Activated naive CD4-positive, alpha-beta T cell treated with Interleukin-2 at 50 U/mL for 16 hours (primary cell): ENCODE measurements at places on chromosomes 1 and 21.

DNA sequence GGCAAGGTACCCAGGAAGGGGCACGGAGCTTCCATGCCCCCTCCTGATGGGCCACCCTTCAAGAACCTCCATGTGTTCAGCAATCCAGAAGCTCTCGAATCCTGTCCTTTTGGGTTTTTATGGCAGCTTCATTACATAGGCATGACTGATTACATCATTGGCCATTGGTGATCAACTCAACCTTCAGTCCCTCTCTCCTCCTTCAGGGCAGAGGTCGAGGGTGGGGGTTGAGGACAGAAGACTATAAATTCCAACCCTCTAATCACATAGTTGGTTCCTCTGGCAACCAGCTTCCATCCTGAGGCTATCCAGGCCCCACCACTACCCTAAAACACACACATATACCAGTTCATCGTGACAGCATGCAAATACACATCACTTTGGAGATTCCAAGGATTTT, 135.7 kb downstream of the ZNF281 start:
- DNase-seq = no peak

- DNase-seq = no peak
Observed at GRCh38 chr1:3570066-3570986, 41.0 kb downstream of the MEGF6 start.

DNA sequence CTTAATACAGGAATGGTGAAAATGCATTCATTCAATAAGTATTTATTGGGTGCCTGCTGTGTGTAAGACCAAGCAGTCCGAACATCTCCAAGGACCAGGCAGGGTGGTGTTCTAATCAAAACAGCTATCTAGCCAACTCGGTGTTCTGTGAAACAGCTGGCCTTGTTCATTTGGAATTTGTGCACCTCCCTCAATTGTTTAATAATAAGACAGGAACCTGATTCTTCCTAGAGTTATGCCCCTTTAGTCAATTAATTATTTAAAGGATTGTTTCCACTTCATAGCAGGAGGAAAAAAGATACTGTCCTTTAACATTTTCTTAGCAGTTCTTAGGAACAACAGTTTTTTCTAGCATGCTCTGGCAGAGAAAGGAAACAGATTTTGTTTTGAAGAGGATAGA, 30.4 kb downstream of the S100A10 start:
- DNase-seq = no peak

DNA sequence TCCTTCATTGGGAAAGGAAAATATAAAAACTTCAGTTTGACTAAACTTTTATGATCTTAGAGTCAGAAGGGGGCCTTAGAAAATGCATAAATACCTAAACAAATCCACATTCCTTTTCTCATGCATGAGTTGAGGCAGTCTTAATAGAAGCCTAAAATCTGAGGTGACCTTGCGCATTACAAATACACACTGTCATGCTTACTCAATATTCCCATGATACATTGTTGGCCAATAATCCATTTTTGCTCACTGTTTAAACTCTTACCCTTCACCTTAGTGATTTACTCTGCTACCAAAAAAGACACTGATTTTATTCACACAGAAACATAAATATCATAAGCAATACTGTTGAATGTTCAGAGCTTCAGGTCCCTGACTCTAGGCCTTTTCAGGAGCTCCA, 19.1 kb upstream of the TMCO1 start:
- DNase-seq = no peak

DNA sequence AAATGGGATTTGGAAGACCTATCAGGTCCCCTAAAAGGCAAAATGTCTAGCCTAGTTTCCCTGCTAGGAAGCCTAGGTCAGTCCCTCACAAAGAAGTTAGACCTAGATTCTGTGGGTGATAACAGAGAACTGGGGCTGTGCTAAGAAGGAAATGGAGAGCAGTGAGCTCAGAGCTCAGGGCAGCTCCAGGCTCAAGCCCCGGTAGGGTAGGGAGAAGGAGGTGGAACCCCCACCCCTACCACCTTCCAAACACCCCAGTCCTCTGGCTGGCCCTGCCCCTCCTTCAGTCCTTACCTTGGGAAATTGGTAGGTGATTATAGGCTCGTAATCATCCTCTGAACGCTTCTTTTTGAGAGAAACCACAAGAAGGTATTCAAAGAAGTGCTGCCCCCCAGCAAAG, 1.1 kb downstream of the DENND2D start:
- no peak for DNase-seq

GRCh38 chr21:25062061-25062460, 545.2 kb downstream of the MRPL39 start:
- DNase-seq = no peak

DNA sequence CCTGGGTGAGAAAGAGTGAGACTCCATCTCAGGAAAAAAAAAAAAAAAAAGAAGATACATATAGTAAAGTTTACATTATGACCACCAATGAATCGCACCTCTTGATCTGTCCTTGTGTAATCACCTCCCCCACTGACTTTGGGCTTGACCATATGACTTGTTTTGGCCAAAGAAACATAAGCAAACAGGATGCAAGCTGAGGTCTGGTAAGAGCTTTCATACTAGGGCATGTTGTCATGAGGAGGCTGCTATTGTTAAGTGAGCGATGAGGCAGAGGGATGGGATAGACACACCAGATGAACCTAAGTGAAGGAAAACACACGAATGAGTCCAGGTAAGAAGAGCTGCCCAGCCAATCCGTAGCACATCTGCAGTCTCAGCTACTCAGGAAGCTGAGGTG, 10.7 kb downstream of the ENAH start:
- no peak for DNase-seq

GRCh38 chr1:93573940-93574469, 107.6 kb downstream of the BCAR3 start:
- no peak for DNase-seq

- no peak for DNase-seq
Observed at GRCh38 chr1:37944816-37945215, 2.0 kb downstream of the INPP5B start.

- no peak for DNase-seq
Observed at GRCh38 chr1:163656095-163656759, 334.5 kb downstream of the NUF2 start.

DNA sequence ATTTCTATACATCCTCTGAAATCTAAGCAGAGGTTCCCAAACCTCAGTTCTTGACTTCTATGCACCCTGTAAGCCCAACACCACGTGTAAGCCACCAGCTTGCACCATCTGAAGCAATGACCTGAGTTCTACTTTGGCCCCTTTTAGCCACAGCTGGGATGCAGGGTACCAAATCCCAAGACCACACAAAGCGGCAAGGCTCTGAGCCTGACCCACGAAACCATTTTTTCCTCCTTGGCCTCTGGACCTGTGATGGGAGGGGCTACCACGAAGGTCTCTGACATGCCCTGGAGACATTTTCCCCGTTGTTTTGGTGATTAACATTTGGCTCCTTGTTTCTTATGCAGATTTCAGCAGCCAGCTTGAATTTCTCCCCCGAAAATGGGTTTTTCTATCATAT, 38.8 kb downstream of the STXBP3 start:
- DNase-seq = no peak

DNA sequence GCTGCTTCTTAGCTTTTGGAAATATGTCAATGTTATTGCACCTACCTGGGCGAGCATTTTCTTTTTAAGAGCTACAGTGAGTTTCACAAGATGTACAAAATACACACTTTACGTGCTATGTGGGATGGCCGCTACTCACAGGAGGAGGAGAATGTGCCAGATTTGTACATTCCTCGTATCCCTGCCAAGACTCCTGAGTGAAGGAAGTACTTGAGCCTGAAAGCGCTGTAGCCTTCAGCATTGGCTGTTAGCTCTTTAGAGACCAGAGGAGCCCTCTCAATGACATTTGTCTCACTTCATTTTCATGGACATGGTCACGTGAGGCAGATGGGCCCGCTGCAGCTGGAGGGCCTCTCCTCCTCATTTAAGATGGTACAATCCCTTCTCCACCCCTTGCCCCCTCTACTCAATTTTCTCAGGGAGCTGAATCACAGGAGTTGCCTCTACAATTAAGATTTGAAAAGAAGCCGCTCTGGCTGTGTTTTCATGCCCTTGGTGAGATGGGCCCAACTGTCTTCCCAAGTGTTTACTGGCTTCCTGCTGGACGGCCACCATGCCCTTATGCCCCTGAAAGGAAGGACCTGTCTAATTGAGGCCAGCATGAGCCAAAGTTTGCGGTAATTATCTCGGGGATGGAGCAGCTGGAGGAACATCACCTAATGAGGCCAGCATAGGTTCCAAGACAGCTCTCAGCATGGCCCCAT, 442.6 kb downstream of the PRDM2 start:
- DNase-seq = no peak

GRCh38 chr1:203287109-203287893, 18.0 kb upstream of the BTG2 start:
- DNase-seq = peak; percentile 75

- DNase-seq = no peak
Observed at GRCh38 chr1:31214316-31215064, 25.2 kb downstream of the NKAIN1 start.

DNA sequence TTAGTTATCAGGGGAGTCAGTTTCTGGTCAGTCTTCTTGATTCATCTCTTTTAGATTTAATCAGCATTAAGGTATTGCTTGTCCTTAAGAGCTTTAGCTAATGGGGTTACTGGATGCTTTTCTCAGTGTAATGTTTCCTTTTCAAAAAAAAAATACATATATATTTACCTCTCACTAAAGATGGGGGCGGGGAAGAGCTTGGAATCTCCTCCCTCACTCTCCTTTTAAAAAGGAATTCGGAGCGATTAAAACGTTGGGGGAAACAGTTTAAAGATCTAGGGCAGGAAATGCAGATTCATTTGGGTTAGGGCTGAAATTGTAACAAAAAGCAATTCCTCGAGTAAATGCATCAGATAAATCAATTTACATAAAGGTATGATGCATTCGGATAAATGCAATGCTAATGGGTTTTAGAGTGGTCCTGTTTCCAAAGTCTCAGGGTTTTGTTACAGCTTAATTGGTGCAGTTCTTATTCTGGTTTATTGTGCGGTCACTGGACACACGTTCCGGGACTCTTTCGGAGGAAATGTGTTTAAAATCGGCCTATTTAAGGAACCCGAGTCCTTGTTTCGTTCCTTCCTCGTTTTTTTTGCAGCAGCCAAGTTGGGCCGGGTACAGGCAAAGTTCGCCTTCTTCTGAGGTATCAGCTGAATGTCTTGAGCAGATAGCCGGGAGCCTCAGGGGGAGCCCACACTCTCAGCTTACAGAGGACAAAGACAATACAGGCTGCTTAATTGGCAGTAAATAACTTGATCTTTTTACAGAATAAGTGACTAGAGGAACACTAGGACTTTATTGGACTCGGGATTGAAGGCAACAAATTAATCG, 1.6 kb downstream of the LMO4 start:
- no peak for DNase-seq

DNA sequence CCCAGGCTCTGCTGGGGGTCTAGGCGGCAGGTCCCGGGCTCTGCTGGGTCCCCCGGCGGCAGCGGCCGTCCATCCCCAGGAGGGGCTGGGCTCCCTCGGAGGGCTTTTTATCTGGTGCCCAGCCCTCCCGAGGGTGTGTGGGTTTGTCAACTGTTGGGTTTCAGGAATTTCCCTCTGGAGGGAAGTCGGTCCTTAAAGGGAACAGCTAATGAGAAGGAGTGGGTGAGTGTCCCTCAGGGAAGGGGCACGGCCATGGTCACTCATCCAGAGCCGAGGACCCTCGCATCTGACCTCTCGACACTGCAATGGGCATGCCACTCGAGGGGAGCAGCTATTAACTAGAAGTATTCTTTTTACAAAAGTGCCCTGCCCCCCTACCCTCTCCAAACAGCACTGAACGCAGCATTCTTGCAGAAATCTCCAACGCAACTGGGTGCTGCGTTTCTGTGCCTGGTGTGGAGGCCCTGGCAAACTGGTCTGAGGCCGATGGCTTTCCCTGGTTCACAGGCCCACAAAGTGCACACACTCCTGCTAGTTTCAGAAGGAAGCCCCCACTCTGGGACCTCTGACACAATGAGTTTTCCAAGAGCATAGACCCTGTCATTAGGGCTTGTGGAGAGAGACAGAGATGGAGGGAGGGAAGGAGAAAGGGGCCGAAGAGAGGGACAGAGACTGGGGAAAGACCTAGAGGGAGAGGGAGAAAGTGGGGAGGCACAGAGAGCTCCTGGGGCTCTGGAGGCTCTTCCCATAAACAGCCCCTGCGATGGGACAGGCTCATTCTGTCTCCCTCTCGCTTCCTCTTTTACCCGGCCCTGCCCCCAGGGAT, 1.0 kb upstream of the TSPEAR start:
- DNase-seq = no peak

DNA sequence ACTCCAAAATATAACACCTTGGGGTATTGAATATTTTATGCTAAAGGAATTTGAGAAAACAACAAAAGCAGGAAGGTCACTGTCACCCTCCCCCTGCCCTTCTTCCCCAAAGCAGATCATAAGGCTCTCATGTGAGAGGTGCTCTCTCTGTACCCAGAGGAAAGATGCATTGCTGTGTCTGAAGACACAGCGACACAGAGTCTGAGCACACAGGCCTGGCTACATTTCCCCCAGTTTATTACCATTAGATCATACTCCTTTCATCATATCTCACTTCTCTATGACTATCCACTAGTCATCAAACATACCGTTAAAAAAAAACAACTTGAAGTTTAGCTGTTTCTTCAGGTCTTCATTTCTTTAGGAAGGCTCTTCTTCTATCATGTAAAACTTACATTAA, 127.1 kb downstream of the PPIAL4G start:
- DNase-seq = no peak

GRCh38 chr1:39102537-39103327, 76.6 kb downstream of the NDUFS5 start:
- peak; percentile 14 for DNase-seq

- no peak for DNase-seq
Observed at GRCh38 chr1:30248373-30248772, 475.0 kb downstream of the MATN1 start.

- no peak for DNase-seq
Observed at GRCh38 chr21:14557413-14557812, 11.3 kb upstream of the SAMSN1 start.

DNA sequence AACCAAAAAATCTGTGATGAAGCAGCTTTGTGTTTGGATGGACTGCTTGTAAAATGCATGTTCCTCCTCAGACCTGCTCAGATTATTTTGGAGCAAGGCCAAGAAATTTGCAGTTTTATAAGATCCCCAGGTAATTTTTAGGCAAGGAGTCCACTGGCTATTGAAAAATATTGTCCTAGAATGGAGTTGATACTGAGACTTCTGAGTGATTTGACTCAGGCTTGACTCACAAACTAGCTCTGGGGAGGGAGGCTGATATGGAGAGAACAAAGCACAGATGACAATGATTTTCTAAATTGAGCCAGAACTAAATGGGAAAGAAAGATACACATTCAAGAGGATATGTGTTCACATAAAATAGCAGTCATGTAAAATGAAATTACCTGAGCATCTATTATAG, 36.7 kb downstream of the AGL start:
- no peak for DNase-seq

GRCh38 chr1:181021811-181022434, 747 bp downstream of the STX6 start:
- peak; percentile 71 for DNase-seq

DNA sequence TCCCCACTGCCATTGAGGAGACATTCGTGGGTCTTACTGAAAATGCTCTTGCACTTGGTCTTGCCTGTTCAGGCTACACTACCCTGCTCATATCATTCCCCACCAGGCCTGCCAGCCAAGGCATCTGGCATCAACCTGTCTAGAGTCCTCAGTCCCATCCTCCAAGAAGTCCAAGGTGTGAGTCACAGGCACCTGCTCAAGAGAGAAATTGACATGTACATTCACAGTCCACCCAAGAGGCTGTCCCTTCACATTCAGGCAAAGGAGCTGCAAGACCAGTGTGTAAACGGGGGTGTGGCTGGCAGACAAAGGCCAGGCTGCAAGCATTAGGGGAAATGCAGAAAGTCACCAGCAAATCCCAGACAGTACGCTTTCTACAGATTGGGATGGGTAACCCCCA, 13.1 kb upstream of the PLA2G2C start:
- no peak for DNase-seq

GRCh38 chr21:44753357-44753756, 42.0 kb upstream of the TSPEAR start:
- no peak for DNase-seq
